ENCODE measurements at places on chromosomes 11 and 22.

GRCh38 chr11:100806296-100806695, 119.2 kb downstream of the ARHGAP42 start:
- no peak for DNase-seq

DNA sequence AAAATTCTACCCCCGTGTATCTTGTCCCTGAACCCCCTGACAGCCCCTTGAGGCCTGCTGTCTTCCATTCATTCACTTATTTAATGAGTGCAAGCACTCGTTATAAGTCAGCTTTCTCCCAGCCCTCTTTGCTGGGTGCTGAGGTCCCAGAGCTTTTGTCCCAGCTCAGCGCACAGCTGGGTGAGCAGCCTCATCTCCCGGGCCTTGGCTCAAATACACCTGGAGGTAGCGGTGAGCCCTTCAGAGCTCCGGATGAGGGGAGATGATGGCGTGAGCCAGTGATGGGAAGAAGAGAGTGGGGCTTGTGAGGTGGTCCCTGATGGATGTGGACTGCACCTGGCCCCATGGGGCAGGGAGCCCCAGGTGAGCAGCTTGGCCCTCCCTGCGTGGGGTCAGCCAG, 18.1 kb upstream of the ARHGAP8 start:
- DNase-seq, result no peak

GRCh38 chr22:41226723-41227655, 13.7 kb downstream of the CHADL start:
- peak; percentile 17 for DNase-seq

- DNase-seq, result no peak
Measured at GRCh38 chr11:111785886-111786412, 19.8 kb upstream of the PPP2R1B start.

GRCh38 chr11:112241486-112241885, 15.3 kb downstream of the PTS start:
- no peak for DNase-seq

DNA sequence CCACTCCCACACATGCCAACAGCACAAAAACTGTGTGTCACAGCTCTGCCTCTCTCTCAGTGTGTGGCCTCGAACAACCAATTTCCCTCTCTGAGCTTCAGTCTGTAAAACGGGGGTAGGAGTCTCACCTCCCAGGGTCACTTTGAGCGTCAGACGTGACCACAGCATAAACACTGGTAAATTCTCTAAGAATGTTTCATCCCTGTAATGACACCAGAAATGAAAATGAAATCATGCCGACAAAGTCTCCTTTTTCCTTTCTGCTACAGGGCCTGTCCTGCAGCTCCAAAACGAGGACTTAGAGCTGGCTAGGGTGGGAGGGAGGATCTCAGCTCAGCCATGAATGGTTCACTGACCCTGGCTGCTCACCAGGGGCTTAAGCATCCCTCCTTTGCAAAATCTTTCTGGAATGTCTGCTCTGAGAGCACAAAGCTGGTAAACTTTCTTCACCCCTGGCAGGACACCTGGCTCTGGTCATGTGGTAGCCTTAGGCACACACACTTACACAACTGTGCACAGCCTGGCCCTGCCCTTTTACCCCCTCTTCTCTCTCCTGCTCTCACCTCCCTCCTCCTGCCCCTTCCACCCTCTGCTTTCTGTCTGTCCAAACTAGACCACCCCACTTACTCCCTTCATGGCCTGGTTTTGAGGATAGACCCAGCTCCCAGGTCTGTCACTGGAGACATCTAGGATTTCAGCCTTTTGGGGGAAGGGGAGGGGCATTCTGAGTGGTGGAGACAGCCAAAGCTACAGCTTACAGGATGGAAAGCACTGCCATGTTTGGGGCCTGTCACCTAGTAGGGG, 12.3 kb upstream of the TSKU start:
- DNase-seq, result no peak

- no peak for DNase-seq
Measured at GRCh38 chr11:36116161-36116560, 172.3 kb downstream of the LDLRAD3 start.

GRCh38 chr11:110172468-110173065, 79.4 kb downstream of the ZC3H12C start:
- no peak for DNase-seq

- no peak for DNase-seq
Measured at GRCh38 chr22:43777286-43777685, 34.8 kb downstream of the EFCAB6 start.

DNA sequence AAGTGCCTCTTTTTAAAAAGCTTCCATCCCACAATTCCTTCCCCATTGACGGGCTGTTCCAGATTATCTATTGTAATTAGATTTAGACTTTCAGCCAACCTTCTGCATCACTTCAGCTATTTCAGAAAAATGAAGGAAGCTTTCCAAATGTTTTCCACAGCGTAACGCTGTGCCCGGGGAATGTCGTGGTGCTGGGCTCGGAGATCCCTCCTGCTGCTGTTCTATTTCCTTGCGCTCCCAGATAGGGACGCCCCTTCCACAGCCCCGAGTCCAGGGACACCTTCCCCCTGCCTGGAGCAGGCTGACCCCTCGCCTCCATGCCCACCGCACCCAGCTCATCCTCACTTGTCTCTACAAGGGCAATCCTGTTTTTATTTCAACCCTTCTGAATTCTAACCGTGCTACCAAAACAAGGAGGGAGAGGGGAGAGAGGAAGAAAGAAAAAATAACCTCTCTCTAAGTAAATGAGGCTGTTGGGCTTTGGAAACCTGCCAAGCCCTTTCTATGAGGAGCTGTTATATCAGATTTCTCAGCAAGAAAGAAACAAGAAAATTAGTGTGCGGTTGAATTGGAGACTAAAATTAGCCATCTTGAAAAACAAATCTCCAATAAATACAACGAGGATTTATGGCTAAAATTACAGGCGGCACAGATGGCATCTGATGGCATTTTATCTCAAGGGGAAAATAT, 366.9 kb downstream of the BRD1 start:
- DNase-seq, result no peak

DNA sequence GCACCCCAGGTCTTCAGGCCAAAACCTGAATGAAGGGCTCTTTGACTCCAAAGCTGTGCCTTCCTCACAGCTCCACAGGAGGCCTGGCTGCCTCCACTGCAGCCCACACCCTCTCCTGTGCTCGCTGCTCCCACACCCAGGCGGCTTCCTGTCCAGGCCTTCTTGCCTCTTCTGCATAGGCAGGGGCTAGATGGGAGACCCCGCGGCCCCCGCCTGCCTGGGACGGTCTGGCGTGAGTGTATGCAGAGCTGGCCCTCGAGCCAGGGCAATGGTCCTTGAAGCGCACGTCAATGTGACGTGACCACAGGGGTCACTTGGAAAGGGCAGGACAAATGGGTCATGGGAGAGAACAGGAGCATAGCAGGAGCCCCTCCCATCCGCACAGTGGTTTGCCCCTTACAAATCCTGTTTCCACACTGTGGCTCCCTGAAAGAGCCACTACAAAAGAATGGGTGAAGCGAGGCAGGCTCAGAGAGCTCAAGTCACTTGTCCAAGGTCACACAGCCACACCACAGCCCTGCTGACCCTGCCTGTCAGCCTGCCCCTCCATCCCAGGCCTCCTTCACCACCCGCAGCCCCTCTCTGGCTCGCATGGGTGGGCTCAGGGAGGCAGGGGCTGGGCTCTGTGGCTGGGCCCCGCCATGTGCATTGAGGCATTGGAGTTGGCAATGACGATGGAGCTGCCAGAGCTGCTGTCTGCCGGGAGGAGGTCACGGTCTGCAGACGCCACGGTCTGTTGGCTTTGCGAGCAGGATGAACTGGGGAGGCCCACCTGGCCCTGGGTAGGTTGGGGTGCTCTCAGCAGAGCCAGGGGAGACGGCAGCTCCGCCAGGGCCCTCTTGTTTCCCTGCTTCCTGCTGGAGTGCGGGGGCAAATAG, 71.2 kb upstream of the WNT11 start:
- no peak for DNase-seq

- no peak for DNase-seq
Measured at GRCh38 chr11:33388793-33389525, 131.8 kb downstream of the HIPK3 start.

DNA sequence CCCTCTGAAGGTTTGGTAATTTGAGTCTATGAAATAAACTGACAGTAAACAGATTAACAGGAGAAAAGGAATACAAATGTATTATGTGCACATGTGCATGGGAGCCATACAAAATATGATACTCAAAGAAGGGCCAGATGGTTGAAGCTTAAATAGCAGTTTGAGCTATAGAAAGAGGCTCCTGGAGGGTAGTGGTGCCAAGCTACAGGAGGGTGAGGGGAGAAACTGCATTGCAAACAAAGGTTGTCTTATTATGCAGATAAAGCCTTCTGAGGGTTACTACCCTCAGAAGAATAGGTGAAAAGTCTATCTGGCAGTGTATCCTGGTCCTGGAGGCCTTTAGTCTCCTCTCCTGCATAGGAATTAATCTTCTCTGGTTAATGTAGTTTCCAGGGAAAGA, 267.3 kb upstream of the MPPED2 start:
- no peak for DNase-seq

DNA sequence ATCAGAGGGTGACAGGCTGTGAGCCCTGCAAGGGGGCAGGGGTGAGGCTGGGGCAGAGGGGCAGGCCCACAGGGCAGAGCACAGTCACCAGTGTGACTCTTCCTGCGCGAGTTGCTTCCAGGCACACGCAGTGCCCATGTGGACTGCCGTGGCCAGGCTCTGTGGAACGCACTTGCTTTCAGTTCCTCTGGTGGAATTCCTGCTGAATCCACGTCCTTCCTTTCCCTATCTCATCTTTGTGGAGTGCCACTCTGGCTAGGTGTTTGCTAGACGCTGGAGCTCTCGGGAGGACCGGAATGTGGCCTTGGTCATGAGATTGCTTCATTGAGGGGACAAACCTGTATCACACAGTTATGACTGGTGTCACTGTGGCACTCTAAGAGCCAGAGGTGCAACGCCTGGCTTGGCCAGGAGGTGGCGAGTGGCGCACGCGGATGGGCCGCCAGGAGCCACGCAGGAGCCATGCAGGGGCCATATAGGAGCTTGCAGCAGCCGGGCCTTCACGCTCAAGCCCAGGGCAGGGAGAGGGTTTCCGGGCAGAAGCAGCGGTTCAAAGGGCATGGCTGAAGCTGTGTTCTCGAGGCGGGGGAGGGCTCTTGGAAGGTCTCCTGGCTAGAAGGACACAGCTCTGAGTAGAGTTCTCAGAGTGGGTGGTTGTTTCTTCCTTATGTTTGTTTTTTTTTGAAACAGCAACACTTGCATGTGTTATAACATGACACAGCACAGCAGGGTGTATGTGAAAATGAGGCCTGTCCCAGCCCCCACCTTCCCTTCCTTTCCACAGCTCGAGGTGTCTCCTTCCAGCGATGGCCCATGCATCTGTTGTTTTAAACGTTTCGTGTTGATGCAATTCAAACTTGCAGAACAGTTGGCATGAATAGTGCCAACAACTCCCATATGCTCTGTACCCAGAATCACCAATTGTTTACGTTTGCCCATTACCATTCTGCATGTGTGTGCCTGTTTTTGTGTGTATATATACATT, 36.2 kb downstream of the TBC1D22A start:
- peak; percentile 60 for DNase-seq

DNA sequence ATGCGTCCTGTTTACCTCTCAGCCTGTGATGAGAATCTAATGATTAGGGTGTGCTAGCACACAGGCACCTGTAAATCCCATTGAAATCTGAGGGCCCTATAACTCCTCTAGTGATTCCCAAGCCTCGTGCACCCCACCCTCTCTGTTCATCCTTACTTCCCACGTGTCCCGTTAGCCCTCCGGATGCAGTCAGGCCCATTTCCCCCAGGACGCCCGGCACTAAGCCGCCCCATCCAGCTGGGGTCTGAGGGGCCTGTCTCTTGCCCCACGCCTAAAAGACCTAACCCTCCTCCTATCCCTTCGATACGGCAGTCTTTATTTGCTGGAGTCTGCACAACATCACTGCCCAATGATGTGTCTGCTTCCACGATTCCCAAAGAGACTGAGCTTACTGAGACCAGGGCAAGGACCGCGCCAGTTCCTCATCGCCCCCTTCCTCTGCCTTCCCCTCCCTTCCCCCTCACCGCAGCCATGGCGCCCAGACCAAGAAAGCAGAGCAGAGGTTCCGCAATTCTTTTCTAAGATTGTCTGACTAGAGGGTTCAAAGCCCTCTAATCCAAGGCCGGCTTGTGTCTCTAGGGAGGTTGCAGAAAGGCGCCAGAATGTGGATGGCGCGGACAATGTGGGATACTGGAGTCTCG, 1.1 kb upstream of the FADS2 start:
- DNase-seq, result peak; percentile 75

GRCh38 chr22:36237462-36238372, 1.6 kb downstream of the APOL2 start:
- DNase-seq, result no peak

DNA sequence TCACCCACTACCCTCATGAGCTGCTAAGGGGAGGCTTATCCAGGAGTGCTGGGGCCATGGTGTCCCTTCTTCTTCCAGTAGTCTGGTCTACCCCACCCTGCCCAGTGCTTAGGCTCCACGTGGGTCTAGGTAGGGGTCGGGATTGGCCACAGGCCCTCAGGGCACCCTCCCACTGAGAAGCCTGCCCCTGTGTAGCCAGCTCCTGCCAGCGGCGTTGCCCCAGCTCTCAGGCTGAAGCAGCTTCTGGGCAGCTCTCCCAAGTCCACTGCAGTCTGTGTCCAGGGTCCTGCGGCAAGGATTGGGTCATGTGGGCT, 24.0 kb upstream of the RIC3 start:
- peak; percentile 57 for DNase-seq

DNA sequence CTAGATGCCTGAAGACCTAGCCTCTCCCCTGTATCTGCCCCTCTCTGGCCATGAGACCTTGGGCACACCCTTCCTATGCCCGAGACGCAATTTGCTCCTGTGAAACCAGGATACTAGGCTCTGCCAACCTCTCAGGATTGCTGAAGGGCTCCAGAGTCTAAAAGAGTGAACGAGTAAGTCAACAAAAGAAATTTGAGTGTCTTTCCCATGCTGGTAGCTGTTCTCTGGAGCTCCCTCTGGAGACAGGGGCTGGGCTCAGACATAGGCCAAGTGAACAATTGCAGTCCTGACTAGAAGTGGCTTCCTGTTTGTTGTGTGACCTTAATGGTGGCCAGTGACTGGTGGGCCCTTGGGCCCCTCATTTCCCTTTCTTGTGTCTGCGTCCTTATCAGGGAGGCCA, 189.0 kb upstream of the NARS2 start:
- no peak for DNase-seq

- no peak for DNase-seq
Measured at GRCh38 chr11:126426820-126427749, 71.6 kb downstream of the ST3GAL4 start.

- DNase-seq, result peak; percentile 49
Measured at GRCh38 chr22:20021196-20022181, 579 bp downstream of the TANGO2 start.

DNA sequence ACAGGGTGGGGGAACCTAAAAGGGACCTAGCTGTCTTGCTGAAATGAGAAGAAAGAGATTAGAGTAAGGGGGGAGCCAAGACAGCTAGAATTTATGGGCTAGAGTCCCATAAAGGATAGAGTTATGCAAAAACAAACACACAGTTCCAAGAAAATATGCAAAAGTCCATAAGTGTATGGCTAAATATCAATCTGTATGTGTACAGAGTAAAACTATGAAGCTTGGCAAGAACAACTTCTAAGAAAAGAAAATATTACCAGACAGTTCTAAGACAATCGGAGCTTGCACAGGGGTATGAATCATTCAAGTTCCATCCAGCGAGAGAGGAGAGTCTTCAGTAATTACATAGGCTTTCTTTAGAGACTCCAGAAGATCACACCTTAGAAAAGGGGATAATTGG, 41.8 kb downstream of the GDPD4 start:
- DNase-seq, result no peak
